ENCODE measurements at places on chromosomes 7 and 10.

DNA sequence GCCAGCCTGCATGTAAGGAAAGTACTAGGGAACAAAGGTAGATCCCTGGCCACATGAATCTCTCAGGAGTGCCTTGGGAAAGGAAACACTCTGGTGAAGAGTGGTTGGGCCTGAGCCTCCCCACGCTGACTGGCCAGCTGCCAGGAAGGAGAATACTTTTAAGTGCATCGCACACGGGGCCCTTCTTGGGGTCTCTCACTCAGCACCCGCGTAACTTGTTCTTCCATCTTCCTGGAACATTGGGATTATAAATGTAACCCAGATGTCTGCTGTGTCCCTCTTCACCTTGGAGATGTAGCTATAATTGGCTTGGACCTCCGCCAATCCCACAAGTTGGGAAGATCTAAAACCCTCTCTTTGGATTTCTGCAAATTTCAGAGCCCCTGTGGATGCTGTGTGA, 4.4 kb upstream of the GLI3 start:
- DNase-seq = no peak

- DNase-seq = no peak
Measured at GRCh38 chr7:13276977-13277376, 589.5 kb downstream of the ARL4A start.

DNA sequence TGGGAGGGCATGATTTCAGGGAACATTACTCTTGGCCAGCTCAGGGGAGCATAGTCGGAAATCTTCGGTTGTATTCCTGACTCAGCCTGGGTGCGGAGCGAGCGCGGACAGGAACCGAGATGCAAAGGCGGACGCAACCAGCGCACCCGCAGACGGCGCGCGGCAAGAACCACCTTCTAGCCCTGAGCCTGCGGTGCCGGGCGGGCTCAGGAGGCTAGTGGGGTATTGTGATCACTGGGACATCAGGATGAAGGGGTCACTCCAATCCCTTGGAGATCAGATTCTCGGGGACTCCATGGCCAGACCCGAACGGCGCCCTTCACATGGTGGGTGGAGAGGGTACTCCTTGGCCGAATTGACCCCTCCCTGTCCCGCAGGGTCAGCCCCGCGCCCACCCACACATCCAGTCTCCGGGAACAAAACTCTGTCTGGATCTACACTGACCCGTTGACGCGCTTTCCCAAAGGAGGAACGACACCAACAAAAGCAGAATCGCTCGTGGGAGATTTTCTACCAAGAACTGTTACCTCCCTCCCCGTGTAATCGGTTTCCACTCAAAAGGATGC, 730.5 kb downstream of the ZWINT start:
- no peak for DNase-seq

- no peak for DNase-seq
Measured at GRCh38 chr7:83055197-83055596, 107.5 kb downstream of the PCLO start.

GRCh38 chr10:5945190-5945509, 32.2 kb downstream of the IL15RA start:
- DNase-seq = no peak

- DNase-seq = no peak
Measured at GRCh38 chr7:95922191-95922590, 149.8 kb downstream of the DYNC1I1 start.

DNA sequence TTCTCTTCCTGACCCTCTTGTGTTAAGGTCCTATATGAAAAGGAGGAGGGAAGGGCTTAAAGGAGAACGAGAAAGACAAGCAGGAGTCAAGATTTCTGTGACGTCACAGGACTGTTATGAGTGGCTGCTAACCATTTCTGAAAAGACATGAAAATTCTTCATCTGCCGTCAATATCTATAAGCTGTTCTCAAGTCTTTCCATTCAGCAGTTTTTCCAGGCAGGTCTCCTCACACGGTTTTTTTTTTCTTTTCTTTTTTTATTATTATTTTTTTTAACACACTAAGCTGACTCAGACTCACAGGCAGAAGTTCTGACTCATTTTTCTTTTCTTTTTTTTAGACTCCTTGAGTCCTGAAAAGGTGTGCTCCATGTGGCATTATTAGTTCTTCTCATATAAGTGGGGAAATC, 72.0 kb downstream of the DGKI start:
- no peak for DNase-seq

GRCh38 chr7:44080686-44081265, 1.6 kb downstream of the POLM start:
- no peak for DNase-seq

GRCh38 chr10:100469756-100470155, 6.9 kb downstream of the WNT8B start:
- DNase-seq = no peak

DNA sequence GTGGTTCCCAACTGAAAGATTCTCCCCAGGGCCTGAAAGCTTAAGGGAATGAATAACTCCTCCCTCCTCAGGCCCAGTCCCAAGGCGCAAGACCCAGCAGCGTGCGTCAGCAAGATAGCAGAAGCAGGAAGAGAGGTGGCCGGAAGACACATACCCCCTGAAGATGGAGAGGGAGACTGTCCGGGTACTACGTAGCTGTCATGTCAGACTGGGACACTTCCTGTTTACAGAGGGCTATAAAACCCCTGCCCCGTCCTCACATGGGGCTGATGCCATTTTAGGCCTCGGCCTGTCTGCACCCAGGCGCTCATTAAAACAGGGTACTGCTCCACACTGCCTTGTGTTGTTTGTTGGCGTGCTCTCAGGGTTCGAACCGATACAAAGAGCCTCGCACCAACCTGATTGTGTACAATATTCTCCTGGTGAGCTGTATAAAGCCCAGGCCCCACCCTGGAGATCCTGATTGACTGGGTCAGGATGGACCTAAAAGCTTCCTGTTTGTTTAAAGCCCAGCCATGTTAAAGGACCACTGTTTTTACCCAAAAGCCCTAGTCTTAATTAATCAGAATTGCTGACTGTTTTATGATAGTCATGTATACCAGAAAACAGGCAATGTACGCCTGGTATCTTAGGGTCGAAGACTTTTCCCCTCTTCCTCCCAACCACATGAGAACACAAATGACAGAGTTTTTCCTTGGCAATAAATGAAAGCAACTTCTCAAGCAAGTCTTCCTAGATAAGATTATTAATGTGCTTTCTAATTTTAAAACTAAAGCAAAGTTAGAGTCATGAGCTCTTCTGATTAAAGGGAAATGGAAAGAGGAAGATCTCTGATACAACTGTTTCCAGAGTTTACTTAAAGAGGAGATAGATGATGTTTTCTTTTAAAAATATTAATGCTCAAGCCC, 251.5 kb downstream of the DOCK4 start:
- no peak for DNase-seq

DNA sequence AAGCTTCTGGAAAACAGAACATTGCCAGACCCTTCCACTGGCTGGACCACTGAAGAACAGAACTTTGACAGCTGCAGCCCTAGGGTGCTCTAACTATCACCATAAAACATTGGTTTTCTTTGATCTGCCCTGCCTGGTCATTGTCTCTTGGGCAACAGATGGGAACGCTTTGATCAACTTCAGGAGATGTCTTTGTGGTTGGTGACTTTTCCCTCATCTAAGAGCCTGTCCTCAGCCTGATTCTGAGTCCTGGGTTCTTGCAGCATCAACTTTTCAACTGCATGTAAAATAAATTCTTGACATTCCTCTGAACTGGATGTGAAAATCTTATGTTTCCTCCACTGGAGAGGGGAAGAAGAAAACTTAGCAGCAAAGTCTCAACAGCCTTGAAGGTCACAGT, 53.1 kb upstream of the ZNRF2 start:
- no peak for DNase-seq

- no peak for DNase-seq
Measured at GRCh38 chr10:16566202-16566805, 44.6 kb upstream of the C1QL3 start.
